ENCODE measurements at places on chromosomes 1 and 21.

GRCh38 chr1:194174528-194174927 lies 988.1 kb upstream of the B3GALT2 start:
- DNase-seq = no peak

GRCh38 chr1:220457957-220458609 lies 69.9 kb upstream of the MARK1 start:
- no peak for DNase-seq

DNA sequence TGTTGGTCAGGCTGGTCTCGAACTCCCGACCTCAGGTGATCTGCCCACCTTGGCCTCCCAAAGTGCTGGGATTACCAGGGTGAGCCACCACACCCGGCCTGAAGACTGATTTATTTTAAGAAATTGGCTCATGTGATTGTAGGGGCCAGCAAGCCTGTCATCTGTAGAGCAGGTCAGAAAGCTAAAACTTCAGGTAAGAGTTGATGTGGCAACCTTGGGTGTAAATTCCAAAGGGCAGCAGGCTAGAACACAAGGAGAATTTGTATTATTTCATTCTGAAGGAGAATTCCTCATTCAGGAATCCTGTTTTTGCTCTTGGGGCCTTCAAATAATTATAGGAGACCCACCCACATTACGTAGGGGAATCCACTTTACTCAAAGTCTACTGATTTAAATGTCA lies 728.7 kb downstream of the LTN1 start:
- no peak for DNase-seq

DNA sequence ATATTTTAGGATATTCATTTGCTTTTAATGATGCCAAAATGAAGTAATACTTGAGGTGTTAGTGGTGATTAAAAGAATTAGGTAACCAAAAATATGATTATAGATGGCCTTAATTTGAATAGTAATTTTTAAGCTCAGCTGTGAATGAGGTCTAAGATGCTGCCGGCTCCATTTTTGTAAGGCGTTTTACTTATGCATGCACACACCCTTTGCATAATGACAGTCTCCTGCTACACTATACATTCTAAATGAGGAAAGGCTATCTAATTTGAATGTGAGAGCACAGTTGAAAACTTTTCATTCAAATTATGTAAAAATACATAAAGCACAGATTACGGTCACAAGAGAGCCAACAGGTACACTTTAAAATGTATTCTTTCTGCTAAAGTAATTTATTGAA lies 41.6 kb downstream of the RGS21 start:
- DNase-seq = no peak

DNA sequence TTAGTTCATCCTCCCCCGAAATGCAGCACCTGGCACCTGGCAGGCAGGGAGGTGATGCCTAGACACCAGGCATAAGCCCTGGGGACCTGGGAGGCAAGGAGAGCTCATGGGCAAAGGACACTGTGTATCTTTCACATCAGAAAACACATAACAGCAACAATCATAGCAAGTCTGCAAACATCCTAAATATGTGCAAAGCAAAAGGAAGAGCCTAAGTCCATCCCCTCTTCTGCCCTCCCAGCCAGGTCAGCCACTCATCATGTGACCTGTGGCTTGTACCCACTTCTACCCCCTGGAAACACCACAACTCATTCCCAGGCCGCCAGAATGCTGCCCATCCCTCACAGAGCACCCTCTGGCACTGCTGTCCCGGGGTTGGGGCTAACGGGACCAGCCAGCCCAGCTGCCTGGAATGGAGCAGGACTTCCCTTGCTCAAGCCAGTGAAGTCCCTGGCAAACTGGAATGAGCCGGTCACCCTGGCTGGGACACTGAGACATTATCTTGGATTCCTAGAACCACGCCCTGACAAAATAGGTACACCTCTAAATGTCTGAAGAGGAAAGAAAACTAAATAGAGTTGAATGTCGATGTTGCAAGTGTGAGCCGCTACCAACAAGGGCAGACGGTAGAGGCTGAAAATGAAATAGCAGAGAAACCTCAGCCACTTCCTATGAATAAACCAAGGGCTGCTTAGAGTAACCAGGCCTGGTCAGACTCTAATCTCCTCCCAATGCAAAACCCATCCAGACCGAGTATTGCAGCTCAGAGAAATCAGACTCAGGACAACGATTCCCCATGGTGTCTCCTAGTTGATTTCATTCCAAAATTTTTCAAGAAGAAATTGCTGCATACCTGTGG lies 29.4 kb downstream of the TMPRSS2 start:
- peak; percentile 13 for DNase-seq

- no peak for DNase-seq
These were observed 18.1 kb upstream of the C2CD2 start for GRCh38 chr21:41971891-41972290.

DNA sequence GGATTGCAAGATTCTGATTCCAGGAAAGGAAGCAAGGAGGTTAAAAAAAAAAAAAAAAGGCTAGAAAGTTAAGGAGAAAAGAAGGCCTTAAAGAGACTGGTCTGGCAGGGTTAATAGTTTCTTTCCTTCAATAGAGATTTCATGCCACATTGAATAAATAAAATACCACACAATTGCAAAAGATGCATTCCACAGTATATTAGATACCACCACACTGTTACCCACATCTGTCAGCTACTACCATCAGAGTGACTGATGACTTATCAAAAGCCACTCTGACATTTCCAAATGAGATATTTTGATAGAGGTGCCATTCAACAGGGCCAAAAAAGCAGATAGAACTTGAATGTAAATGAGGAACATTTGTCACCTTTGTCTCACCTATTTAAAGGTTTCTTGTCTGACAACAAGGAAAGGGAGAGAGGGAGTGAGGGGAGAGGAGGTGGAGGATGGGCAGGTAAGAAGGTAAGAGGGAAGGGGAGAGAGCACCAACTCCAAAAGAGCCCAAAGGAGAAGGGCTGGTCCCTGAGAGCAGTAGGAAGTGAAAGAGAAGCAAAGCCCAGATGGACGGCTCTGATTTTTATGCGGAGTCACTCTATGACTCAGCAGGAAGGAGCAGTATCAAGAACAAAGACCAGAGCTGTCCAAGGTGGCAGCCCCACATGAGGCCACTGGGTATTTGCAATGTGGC lies 38.3 kb downstream of the LRRN2 start:
- peak; percentile 83 for DNase-seq

DNA sequence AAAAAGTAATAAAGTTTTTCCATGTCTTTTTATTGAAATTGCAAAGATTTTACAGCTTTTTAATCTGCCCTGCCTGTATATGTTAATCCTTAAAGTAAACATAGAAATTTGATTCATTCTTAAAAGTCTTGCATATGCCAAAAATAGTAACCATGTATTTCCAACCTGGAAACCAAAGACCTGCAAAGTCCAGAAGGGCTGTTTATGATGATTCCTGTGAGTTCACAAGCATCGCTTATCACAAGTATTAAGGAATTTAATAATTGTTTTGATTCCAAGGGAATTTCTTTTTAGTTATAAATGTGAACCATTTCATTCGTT lies 199.1 kb downstream of the PTPRC start:
- no peak for DNase-seq

DNA sequence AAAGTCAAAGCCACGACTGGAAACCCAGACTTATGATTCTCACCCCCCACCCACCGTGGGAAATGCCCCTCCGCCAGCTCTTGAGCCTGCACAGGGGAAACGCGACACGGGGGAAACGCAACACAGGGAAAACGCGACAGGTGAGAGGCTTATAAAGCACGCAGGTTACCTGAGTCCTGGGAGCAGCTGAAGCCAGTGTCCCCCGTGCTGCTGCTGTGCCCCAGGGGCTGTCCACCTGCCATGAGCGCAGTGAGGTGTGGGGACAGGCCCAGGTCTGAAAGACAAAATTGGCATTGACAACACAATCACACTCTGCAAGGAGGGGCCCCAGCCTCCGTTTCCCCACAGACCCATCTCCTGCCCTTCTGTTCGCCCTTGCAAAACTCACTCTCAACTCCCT lies 46.3 kb downstream of the GPR161 start:
- DNase-seq = no peak

- DNase-seq = no peak
These were observed 62.4 kb downstream of the HIVEP3 start for GRCh38 chr1:41856151-41856943.

DNA sequence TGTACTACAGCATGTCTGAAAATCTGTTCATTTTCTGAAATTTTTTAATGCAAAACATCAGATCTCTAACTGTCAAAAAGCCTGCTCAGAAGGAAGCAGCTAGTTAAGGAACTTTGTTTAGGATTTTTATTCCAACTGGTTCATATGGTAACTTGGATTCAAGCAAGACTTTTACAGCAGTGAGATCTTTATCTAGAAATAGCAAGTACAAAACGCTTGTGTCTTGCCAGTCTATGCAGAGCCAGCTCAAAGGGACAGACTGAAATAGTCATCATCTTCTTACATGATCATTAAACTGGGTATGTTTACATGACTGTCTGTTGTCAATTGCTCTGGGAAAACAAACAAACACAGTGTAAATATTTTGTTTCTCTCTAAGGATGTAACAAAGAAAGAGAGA lies 37.6 kb downstream of the DDAH1 start:
- DNase-seq = peak; percentile 72

DNA sequence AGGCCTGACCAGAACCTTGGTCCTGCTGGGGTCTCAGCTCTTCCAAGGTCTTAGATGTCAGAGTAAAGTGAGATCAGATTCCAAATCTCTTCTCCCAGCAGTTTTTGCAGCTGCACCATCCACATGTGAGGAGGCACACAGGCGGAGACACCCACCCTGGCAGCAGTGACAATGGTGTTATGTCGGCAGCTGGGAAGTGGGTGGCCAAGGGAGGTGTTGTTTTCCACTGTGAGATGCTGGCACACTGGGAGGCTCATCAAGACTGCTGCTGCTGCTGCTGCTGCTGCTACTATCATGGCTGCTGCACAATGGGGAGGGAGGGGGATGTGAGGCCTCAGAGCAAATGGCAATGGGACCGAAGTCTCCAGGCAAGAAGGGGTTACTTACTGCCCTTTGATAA lies 23.6 kb downstream of the CAMK2N1 start:
- no peak for DNase-seq

DNA sequence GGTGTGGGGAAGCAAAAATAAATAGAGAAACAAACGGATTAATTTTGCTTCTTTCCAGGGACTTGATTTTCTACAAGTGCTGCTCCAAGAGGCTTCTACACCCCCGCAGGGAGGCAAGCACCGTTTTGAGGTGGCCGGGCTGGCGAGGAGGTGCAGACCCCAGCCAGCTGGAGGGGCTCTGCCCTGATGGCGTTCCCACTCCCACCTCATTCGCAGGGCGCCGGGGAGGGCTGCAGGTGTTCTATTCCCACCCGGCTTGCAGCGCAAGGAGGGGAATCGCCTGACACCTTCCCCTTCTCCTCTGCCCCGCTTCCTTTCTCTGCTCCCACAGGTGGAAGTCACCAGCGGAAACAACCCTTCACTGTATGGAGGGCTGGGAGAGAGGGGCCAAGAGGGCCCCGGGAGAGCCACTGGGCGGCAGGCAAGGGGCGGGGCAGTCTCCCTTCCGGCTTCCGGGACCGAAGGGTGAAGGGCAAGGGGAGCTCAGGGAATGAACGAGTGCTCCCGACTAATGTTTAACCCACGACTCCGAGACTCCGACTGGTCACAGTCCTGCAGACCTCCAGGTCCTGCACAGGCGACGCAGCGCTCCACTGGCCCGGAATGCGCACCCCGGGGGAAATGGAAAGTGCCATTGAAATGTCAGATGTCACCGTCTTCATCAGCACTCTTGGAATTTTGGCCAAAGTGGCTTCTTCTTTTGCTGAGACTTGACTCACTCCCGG lies 29.1 kb downstream of the TEX35 start:
- no peak for DNase-seq

- DNase-seq = no peak
These were observed 20.9 kb upstream of the IPO9 start for GRCh38 chr1:201807958-201808632.

- no peak for DNase-seq
These were observed 45.7 kb downstream of the SH3GLB1 start for GRCh38 chr1:86750076-86750475.

GRCh38 chr1:234907940-234908405 lies 220.7 kb downstream of the TOMM20 start:
- no peak for DNase-seq

- DNase-seq = peak; percentile 71
These were observed 16.8 kb downstream of the LGR6 start for GRCh38 chr1:202210385-202210784.

GRCh38 chr21:43728467-43729390 lies 9.8 kb downstream of the PDXK start:
- DNase-seq = peak; percentile 99

- no peak for DNase-seq
These were observed 173.4 kb downstream of the HUNK start for GRCh38 chr21:32046191-32046590.

DNA sequence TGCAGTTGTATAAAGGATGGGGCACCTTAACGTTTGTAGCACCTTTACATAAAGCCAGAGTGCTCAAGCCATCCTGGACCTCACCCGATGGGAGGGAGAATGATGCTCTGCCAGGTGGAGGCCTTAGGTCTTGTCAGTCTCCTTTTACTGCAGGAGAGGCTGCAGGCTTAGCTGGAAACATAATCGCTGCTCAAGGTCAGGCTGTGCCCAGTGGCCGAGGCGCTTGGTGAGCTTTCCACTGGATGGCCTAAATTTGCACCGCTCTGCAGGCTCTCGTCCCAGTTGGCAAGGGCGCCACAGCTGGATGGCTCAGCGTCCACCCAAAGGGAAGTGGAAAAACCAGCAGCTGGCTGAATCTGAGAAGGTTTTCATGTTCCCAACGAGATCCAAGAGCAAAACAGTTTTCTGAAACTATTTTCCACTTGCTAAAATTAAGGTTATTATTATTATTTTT lies 438.9 kb downstream of the CAMTA1 start:
- DNase-seq = no peak

- no peak for DNase-seq
These were observed 270.6 kb downstream of the NEGR1 start for GRCh38 chr1:72011721-72012120.

GRCh38 chr1:192810253-192810880 lies 1.5 kb downstream of the RGS2 start:
- DNase-seq = no peak

- no peak for DNase-seq
These were observed 175.5 kb downstream of the PGBD5 start for GRCh38 chr1:230250666-230251065.

DNA sequence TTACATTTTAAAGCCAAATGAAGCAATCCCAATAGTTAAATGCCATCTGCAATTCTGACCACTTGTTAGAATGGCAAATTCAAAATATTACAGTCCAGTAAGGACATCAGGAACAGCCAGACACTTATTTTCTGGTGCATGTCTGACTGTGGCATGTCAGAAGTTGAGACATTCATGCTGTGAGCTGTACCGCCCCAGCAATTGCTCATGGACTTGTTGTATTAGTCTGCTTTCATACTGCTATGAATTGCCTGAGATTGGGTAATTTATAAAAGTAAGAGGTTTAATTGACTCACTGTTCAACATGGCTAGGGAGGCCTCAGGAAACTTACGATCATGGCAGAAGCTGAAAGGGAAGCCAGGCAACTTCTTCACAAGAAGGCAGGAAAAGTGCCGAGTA lies 19.1 kb downstream of the DDAH1 start:
- no peak for DNase-seq

DNA sequence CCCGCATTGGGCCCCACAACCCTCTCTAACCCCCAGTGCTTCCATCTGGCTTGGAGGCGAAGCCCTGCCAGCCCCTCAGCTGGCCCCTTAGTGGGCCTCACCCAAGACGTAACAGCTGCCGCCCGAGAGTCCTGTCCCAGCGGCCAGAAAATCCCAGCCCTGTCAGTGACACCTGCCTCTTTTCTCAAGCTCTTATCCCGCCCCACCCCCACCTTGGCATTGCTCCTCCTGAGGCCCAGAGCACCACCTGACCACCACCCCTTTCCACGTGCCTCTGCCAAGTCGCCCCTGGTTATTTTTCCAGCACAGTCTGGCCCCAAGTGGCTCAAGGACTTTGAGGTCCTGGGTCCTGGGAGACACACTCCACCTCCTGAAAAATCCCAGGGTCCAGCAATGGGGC lies 5.9 kb upstream of the CTRC start:
- no peak for DNase-seq
